Fibroblast of lung (primary cell): ENCODE measurements at places on chromosomes 12 and 14. TPM values are rescaled to one million over a fixed set of nuclear protein-coding genes. Genes with fewer than 3 reads are reported as not detected.

The TMEM132C gene
- not detected in 2 replicates for polyA plus RNA-seq

DNA sequence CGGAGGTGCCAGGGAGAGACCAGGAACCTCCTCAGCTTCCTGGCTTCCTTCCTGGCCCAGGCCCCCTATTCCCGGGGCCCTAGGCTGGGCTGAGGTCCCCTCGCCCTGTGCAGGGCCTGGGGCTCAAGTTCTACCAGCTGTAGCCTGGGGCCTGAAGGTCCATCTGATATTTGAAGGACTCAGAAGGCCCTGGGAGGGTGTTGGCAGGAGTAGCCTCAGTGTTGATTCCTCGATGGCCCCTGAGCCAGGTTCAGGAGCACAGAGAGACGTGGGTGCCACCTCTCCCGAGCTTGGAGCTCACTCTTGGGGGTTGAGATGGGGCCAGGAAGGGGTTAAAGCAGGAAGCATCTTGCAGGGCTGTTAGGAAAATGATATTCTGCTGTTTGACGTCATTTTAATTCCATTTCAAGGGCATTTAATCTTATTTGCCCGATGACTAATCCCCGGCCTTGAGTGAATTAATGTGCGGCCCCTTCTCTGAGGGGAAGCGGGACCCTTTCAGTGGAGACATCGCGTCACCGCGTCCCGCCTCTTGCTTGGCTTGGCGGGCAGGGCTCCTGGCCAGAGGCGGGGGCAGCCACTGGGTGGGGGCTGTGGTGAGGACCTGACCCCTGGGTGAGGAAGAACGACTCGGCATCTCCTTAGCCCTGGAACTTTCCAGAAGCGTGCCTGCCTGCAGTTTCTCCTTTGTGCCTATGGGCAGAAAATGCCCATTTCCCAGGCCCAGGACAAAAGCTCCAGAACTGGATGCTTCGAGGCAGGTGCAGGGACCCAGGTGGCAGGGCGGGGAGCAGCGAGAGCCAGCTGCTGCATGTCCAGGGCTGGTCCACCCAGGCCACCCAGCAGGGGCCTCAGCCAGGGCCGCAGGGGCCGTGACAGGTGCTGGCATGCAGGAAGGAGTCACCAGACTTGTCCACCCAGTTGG is 158.3 kb downstream of the KIF26A start:
- DNase-seq: no peak
- no peaks in the 10 kb centered on the region for H3K4me1 ChIP-seq
- H3K4me3 ChIP-seq: no peak overlapping the region
- H3K27me3 ChIP-seq: no peaks in the 10 kb centered on the region

DNA sequence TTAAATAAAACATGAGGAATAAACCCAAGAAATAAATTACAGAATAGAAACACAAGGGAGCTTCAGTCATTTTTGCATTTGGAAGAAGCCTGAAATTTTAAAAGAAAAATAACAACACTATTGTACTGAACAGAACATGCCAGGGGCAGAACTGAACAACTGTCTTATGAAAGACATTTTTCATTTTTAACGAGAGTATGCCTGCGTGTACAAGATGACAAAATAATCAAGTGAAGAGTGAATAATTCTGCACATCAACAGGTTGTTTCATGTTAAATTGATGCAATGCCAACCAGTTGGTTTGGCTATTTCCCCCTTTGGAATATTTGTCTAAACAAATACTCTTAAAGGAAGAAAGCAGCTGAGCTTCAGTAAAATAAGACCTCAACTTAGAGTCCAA is 103.3 kb upstream of the BTG1 start:
- H3K4me1 ChIP-seq: no peaks in the 10 kb centered on the region
- DNase-seq: no peak
- no peak overlapping the region for H3K27ac ChIP-seq
- H3K36me3 ChIP-seq: no peaks in the 10 kb centered on the region
- H3K4me3 ChIP-seq: no peak overlapping the region

The MYL2 gene
- polyA plus RNA-seq: not detected in 2 replicates

DNA sequence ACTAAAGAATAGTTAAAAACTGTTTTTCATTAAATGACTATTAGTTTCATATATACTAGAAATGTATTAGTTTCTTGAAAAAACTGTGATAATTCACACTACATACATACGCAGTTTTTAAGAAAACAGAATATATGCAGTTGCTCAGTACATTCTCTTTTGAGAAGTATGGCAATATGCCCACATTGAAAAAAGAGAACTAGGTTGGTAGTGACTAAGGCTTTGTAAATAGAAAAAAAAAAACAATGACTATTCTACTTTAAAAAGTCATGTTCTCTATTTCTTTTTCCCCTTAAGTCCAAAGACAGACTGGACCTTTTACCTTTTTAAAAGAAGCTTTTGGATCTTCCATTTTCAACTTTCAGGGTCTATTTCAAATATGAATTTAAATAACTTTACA is 25.0 kb downstream of the SNX6 start:
- H3K27ac ChIP-seq: no peak overlapping the region
- peak; percentile 39 for DNase-seq
- no peaks in the 10 kb centered on the region for H3K4me1 ChIP-seq
- no peak overlapping the region for H3K4me3 ChIP-seq

- H3K27ac ChIP-seq: no peak overlapping the region
- H3K36me3 ChIP-seq: no peaks in the 10 kb centered on the region
- no peak overlapping the region for H3K4me3 ChIP-seq
- peak; percentile 65 for DNase-seq
Measured at GRCh38 chr14:30966415-30967363, 58.8 kb upstream of the AP4S1 start.

The DAZAP2 gene
- 303 and 344 TPM in 2 replicates for polyA plus RNA-seq

DNA sequence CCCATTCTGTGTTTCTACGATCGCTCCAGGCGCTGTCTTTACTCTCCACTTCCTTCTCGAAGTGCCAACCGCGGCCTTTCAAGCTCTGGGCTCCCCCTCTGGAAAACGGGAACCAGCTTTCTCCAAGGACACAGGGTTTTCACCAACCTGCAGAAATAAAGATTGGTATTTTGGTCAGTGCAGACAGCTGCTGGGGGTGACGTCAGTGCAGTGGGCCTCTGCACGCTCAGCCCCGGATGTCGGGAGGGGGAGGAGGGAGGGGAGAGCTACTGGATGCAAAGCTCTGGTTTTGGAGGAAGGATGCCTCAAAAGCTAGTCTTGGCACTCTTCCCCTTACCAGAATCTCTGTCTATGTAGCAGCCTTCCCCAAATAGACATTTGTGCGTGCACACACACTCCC is 19.9 kb downstream of the HRK start:
- peaks cover 7% of the 10 kb centered on the region for H3K27me3 ChIP-seq
- peaks cover 19% of the 10 kb centered on the region for H3K4me1 ChIP-seq
- H3K36me3 ChIP-seq: no peaks in the 10 kb centered on the region
- no peak overlapping the region for H3K4me3 ChIP-seq
- DNase-seq: peak; percentile 57

The KCNA1 gene
- not detected in 2 replicates for polyA plus RNA-seq

- no peaks in the 10 kb centered on the region for H3K36me3 ChIP-seq
- peaks cover 17% of the 10 kb centered on the region for H3K4me1 ChIP-seq
- H3K27ac ChIP-seq: peak overlapping the region; percentile 63
- no peak overlapping the region for H3K4me3 ChIP-seq
Measured at GRCh38 chr14:88834883-88835431, 10.5 kb downstream of the TTC8 start.

DNA sequence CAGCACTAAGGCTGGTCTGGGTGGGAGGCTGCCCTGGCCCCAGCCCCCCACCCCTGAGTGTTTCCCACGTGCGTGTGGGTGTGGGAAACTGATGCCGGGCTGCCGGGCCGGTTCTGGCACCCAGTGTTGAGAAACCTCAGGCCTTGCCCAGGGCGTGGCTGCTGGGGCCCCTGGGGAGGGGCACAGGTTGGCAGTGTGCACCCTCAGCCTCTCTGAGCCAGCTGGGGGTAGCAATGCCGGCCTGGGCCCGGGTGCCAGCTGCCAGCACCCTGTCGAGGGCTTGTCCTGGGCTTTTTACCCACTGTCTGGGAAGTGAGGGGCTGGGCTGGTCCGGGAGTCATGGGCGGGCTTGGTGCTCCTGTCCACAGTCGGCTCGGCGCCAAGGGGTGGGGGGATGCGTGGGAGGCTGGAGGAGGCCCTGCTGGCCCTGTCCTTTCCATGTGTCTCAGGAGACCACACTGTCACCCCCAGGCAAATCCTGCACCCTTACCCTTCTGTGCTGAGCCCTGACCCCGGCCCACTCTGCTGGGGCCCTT is 15.7 kb downstream of the ASPG start:
- no peaks in the 10 kb centered on the region for H3K36me3 ChIP-seq
- no peak overlapping the region for H3K4me3 ChIP-seq
- H3K27ac ChIP-seq: no peak overlapping the region
- H3K27me3 ChIP-seq: no peaks in the 10 kb centered on the region
- H3K4me1 ChIP-seq: no peaks in the 10 kb centered on the region

DNA sequence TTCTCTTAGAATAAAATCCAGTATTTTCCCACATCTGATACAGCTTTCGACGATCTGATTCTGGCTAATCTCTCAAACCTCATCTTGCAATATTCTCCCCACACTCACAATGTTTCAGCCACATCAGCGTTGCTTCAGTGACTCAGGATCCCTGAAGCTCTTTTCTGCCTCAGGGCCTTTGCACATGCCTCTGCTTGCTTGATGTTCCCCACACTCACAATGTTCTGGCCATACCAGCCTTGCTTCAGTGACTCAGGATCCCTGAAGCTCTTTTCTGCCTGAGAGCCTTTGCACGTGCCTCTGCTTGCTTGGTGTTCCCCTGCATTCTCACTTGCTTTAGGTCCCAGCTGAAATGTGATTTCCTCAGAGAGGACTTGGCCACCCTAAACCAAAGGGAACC is 2.6 kb downstream of the C12orf42 start:
- H3K27ac ChIP-seq: no peak overlapping the region
- no peak overlapping the region for H3K4me3 ChIP-seq
- DNase-seq: no peak
- no peaks in the 10 kb centered on the region for H3K36me3 ChIP-seq
- no peaks in the 10 kb centered on the region for H3K4me1 ChIP-seq

- H3K27me3 ChIP-seq: no peaks in the 10 kb centered on the region
- no peak overlapping the region for H3K4me3 ChIP-seq
- H3K27ac ChIP-seq: no peak overlapping the region
- no peak for DNase-seq
- H3K4me1 ChIP-seq: no peaks in the 10 kb centered on the region
Measured at GRCh38 chr12:28065889-28066630, 93.5 kb upstream of the PTHLH start.

The EML5 gene
- 0.10 and 0.43 TPM in 2 replicates for polyA plus RNA-seq

DNA sequence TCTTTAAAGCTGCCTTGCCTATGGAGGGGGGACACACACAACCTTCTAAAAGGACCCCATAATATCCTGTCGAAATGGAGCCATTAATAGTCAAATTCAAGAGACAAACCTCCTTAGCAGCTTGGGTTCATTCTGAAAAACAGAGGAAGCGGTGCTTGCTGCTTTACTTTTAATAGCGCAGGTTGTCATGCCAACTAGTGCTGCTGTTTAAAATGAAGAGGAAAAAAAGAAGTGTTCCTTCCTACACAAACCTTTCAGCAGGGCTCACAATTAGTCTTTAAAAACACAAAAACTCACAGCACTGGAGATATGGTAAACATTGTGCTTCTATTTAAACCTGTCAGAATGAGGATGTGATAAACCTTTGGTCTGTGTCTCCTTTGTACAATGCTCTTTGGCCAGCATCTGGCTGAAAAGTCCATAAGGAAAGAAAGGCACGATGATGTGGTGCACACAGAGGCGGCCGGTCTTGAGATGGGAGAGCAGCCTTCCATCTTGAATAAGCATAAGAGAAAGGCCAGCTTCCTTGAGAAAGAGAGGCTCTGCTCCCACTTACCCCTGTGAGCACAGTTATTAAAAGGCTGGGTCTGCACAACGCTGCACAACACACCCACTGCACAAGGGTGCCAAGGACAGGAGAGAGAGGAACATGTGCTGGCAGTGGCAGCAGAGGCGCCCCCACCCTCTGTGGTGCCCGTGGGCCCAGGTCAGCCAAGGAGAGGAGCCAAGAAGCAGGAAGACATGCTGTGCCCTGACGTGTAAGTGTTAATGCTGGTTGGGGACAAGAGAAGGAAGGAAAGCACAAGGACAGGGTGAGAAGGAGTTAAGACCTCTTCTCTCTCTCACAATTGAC is 144.6 kb downstream of the TTC7B start:
- peaks cover under 1% of the 10 kb centered on the region for H3K4me1 ChIP-seq
- H3K36me3 ChIP-seq: no peaks in the 10 kb centered on the region
- no peak overlapping the region for H3K4me3 ChIP-seq
- no peak overlapping the region for H3K27ac ChIP-seq

The OAS2 gene
- 1.5 and 2.2 TPM in 2 replicates for polyA plus RNA-seq

The KIF5A gene
- polyA plus RNA-seq: 0.53 and 0.89 TPM in 2 replicates
